Right ventricle myocardium inferior (tissue), 1 donor: ENCODE measurements at places on chromosomes 3 and 15. TPM values are rescaled to one million over a fixed set of nuclear protein-coding genes. Genes with fewer than 3 reads are reported as not detected.

PLSCR2 gene
- total RNA-seq = not detected

TNFAIP8L3 gene
- 8.5 TPM for total RNA-seq

ZNF385D gene
- total RNA-seq = 2.6 TPM

ATR gene
- total RNA-seq = 8.5 TPM
